ENCODE measurements at places on chromosomes 12 and 14.
A peak's percentile ranks its signal among the peaks of the same experiment; 100 is the strongest.

- no peak for DNase-seq
These were observed 16.4 kb upstream of the PLD4 start for GRCh38 chr14:104908303-104908702.

GRCh38 chr12:130482448-130482847 is 144.8 kb downstream of the PIWIL1 start:
- DNase-seq, result no peak

GRCh38 chr12:19547271-19547671 is 108.0 kb downstream of the AEBP2 start:
- DNase-seq, result no peak

GRCh38 chr12:45208604-45209487 is 7.0 kb upstream of the ANO6 start:
- no peak for DNase-seq

DNA sequence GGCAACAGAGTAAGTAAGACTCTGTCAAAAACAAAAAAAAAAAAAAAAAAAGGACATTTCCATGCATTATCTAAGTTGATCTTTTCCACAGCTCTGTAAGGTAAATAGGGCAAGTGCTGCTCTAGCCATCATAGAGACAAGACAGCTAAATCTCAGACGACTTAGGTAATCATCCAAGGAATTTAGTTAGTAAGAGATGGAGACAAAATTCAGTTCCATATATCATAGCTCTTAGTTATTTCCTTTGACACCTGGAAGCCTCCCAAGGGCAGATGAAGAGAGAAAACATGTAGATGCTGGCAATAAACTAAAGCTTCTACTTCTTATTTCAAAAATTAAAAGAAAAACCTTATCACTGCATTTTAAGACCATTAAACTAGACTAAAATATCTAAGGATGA is 48.7 kb downstream of the ST8SIA1 start:
- DNase-seq, result no peak

GRCh38 chr12:122503147-122503751 is 2.5 kb upstream of the ZCCHC8 start:
- DNase-seq, result no peak

- DNase-seq, result no peak
These were observed 218.2 kb downstream of the PTPRO start for GRCh38 chr12:15540469-15540872.

- no peak for DNase-seq
These were observed 170.2 kb downstream of the ETV6 start for GRCh38 chr12:11819643-11820042.

DNA sequence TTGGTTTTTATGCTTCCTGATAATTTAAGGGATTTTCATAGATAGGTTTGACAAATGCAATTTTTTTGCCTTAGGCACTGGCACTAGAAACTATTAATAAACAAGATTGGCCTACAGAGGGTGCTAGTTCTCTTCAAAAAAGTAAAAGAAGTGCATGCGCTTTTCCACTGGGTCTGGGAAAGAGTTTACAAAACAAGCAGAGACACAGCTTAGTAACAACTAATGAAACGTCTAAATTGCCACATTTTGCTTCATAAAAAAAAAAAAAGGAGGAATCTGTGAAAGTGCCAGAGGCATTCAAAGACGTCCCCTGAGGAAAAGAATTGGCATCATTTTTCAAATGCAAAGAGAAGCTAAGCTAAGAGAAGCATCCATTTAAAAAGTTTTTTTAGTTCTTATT is 58.3 kb upstream of the EEA1 start:
- no peak for DNase-seq

DNA sequence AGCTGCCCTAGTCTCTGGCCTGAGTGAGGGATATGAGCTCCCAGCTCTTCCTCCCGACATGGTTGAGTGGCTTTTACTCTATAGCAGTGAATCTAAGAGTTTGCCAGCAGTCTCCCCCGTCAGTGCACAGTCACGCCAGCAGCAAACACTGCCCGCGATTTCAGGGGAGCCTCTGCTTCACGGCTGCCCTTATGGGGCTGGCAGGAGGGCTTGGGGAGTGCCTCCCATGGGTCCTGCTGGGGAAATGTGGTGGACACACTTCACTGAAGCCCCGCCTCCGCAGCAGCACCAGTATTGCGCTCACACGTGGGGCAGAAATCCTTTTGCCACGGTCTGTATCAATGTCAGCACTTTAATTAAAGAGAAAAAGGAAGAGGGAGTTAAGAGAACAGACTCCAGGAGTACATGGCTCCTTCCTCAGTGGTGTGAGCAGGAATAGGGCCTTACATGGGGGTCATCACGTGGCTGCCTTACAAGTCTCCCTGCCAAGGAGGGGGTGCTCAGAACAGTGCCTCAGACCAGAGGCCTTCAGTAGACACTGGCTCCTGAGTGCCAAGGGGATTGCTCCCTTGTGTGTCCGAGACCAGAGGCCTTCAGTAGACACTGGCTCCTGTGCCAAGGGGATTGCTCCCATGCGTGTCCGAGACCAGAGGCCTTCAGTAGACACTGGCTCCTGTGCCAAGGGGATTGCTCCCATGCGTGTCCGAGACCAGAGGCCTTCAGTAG is 55.7 kb downstream of the SFSWAP start:
- DNase-seq, result no peak

- DNase-seq, result no peak
These were observed 287.5 kb downstream of the FOXN3 start for GRCh38 chr14:89129570-89129969.

DNA sequence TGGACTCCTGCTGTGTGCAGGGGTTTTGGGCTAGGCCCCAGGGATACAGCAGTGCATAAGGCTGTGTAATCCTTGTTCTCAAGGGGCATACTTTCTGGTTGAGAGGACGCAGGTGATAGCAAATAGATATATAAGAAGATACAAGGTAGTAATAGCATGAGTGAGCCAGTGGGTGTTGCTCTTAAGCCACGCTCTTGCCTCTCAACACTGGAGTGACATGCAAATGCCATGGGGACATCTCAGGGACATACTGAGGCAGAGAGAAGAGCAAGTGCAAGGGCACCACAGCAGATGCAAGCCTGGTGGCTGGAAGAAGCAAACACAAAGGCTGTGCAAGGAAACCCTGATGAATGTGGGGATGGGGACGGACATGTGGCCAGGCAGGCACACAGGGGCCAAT is 223.3 kb downstream of the CHST11 start:
- DNase-seq, result no peak

GRCh38 chr12:88172844-88173407 is 30.8 kb downstream of the TMTC3 start:
- DNase-seq, result no peak

DNA sequence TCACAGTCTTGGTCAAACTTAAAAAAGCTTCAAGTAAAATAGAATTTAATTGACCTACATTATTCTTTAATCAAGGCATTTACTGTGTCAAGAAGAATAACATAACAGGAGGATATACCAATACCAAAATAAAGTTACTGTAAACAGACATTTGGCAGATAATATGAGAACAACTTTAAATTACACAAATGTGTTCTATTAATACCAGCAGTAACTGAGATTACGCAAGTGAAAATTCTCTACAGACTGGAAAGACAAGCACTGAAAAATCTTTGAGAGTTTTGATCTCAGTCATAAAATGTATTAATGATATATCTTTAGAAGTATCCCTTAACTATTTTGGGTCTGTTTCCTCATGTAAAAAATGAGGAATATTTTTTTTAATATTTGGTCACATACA is 169.2 kb upstream of the SOX5 start:
- no peak for DNase-seq

GRCh38 chr12:6171409-6172015 is 28.7 kb upstream of the CD9 start:
- no peak for DNase-seq

DNA sequence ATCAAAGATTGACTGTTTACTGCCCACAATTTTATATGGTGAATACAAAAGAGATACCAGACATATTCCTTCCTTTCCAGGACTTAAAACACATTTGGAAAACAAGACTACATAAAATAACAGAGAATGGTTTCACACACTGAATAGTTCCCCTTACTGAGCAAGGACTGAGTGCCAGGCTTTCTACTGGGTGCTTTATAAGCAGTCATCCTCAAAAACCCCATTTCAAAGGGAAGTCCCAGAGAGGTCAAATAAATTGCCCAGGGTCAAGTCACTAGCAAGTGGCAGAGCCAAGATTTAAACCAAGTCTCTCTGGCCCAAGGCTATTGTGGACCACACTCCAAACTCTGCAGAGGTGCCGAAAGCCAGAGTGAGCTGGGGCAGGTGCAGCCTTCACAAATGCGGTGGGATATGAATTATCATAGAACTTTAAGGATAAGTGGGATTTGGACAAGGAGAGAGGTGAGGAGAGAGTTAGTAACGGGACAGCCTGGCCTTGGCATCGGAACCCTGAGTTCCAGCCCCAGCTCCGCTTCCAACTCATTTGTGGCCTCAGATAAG is 9.1 kb upstream of the RPAP3 start:
- no peak for DNase-seq

DNA sequence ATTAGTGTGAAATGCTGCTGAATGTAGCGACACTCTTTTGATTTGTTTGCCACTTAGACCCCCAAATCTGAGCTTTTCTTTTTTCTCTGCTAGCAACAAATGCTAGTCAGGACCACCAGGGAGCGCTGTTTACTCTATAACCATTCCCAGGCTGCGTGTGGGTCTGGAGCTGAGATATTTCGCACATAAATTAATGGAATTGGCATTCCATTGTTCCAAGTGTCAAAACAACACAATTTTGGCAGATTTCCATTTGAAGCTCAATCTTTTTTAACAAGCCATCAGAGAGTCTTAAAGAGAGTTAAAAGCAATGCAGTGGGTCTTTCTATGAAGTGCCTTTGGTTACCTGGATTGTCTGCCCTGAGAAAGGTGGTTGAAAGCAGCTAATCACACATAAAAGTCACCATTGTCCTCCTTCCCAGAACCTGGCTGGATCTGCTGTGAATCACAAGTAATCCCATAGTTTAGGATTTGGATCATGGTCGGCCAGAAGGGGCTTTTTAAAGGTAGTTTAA is 7.4 kb upstream of the TMEM132C start:
- peak; percentile 5 for DNase-seq

GRCh38 chr12:70719672-70720420 is 82.6 kb upstream of the PTPRB start:
- DNase-seq, result peak; percentile 34
